Activated CD8-positive, alpha-beta T cell treated with anti-CD3 and anti-CD28 coated beads for 36 hours (primary cell): ENCODE measurements at places on chromosomes 2 and 18. TPM values are rescaled to one million over a fixed set of nuclear protein-coding genes. Genes with fewer than 3 reads are reported as not detected.

DNA sequence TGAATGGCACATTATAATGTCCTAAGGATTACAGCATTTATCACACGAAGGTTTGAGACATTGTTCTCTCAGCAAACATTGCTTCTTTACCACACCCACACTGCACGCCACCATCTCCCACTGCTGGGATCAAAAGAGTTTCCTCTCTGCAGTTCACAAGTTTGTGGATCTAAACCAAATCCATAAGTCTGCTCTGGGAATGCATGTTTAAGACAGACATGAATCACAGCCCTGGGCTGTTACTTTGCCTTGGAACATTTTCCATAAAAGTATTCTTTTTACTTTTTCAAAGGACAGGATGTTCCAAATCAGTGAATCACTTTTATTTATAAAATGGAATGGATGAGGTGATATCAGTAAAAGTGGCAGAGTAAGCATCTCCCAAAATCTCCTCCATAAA lies 36.1 kb downstream of the STPG4 start:
- DNase-seq, result no peak

DNA sequence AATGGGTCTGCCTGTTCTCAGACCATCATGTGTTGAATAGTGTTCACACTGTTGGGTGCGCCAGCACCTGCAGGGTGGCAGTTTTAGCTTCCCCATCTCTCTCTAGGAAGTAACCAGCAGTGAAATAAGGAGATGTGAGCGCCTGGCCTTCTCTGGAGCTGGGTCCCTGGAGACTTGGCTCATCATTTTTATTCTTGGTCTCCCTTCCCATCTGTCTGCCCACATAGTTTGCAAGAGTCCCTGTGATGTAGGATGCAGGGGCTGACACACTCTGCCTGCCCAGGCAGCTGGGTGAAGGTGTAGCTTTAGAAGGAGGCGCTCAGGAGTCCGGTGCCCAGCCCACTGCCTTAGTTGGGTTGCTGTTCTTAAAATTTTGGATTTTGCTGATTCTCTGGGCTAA lies 172.2 kb downstream of the LDLRAD4 start:
- no peak for DNase-seq

The HNMT gene
- total RNA-seq, result not detected

The OSBPL1A gene
- 3.1 TPM for total RNA-seq

DNA sequence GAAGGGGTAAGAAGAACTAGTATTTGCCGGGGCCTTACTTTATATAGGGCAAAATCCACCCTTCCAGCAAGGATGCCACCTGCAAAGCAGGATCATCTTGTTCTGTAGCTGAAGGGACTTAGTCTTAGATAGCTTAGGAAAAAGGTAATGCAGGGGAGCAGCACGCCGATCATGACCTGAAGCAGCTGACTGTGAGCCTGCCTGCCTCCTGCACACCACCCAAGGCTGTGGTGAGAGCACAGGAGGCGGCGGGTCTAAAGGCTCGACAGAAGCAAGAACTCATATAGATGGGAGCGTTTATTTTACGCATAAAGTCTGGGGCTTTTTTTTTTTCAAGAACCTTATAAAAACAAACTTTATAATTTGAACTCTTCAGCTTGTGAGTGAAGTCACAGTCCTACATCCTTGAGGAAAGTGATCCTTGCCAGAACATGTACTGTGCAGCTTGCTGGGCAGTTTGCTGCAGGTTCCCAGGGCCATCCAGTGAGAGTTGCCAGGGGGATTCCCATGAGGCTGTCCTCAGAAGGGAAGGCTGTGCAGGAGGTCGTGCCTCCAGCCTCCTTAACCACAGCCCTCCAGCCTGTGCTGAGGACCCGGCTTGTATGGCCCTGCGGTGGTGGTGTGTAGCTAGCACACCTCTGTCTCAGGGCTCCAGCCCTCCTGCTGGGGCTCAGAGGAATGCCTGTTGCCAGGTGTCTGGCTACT lies 92.1 kb downstream of the RNF144A start:
- DNase-seq, result no peak

The TPGS2 gene
- total RNA-seq, result 83.1 TPM

GRCh38 chr2:18119883-18120282 lies 241.4 kb downstream of the KCNS3 start:
- no peak for DNase-seq

DNA sequence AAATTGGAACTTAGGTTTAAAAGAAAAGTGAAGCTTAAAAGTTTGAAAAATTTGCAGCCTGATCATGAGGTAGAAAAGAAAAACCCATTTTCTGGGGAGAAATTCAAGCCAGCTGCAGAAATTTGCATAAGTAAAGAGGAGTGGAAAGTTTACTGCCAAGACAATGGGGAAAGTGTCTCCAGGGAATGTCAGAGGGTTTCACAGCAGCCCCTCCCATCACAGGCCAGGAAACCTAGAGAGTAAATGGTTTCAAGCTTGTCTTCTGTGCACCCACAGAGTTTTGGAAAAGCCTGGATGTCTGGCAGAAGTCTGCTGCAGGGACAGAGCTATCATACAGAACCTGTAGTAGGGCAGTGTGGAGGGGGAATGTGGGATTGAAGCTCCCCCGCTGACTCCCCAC lies 254.0 kb upstream of the FSIP2 start:
- no peak for DNase-seq

- DNase-seq, result no peak
Measured at GRCh38 chr18:65235966-65236624, 514.7 kb upstream of the CDH7 start.

The CGREF1 gene
- 4.3 TPM for total RNA-seq

DNA sequence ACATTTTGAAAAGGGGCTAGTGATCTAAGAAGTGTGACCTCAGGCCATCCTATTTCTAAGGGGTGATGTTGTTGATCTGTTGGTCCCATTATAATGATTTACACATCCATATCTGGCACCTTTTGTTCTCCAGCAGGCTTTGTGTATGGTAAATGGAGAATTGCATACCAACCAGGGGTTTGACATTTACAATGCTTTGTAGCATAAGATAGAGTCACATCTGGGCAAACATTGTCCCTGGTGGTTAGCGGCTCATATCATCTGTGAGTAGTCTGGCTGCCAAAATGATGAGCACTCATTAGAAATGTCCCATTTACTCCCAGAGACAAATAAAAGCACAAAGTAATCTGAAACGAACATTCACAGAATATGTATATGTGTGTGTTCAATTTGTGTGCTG lies 1775.5 kb upstream of the CELF4 start:
- no peak for DNase-seq

The LONRF2 gene
- 0.04 TPM for total RNA-seq

DNA sequence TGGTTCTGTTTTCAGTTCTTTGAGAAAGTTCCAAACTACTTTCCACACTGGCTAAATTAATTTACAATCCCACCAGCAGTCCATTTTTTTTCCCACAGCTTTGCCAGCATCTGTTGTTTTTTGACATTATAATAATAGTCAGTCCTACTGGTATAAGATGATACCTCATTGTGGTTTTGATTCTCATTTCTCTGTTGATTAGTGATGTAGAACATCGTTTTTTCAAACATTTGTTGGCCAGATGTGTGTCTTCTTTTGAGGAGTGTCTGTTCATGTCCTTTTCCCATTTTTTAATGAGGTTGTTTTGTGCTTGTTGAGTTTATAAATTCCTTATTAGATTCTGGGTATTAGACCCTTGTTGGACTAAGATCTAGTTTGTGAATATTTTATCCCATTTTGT lies 376.8 kb upstream of the NT5C1B start:
- DNase-seq, result no peak

DNA sequence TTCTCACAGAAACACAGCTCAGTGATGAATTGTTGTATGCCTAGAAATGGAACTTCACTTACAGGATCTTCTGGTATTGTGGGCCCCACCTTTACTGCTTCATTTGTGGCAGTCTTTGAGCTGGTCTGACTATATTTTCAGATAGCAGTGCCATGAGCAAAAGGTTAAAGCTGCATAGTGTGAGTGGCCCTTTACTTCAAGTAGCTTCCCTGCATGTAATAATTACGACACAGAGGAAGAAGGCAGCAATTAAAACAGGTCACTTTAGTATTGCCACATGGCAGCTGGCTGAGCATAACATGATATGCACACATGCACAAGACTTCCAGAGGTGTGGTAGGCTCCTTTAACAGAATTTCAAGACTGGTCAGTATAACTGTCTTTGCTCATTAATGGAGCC lies 426.3 kb upstream of the ZEB2 start:
- DNase-seq, result no peak

DNA sequence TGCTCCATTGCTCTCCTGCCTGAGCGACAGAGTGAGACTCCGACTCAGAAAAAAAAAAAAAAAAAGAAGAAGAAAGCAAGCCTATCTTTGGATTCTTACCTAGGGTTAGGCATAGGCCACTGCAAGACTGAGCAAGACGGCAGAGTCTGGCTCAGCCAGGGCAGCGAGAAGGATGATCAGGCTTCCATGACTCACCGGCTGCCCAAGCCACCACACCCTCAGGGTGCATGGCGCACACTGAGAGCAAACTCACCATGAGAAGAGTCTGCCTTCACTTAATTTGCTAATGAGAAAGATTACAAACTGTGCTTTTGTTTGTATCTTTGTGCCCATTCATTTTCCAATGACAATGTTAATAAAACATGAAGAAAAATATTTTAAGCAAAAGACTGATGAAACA lies 8.2 kb downstream of the FAM110C start:
- no peak for DNase-seq

GRCh38 chr2:159637240-159637639 lies 20.9 kb upstream of the BAZ2B start:
- no peak for DNase-seq

DNA sequence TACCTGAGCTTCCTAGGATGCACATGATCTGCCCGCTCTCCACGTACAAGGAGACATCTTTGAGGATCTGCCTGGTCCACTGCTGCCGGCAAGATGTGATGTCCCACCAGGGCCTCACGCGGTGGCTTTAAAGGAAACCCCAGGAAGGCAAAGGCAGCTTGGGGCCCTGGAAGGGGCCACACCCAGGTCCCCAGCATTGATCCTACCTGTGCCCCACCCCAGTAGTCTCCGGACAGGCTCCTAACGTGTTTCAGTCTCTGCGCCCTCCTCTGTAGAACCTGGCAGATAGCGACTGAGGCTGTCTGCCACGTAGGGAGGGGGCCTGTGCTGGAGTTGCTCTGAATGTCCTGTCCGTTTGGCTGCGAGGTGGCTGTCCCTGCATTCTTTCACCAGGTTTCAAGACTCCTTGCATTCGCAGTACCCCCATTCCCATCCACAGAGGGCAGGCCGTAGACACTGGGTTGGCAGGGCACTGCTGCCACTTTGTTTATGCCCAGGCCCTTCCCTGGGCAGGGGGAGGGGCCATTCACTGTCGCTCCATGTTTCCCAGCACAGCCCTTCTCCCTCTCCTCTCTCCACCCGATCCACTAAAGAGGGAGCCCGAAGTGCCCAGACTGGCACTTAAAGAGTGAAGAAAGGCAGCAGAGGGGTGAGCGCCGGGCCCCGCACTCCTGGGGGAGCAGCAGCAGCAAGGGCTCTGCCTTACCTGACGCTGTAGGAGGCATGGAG lies 644 bp downstream of the ABCG5 start:
- DNase-seq, result no peak

DNA sequence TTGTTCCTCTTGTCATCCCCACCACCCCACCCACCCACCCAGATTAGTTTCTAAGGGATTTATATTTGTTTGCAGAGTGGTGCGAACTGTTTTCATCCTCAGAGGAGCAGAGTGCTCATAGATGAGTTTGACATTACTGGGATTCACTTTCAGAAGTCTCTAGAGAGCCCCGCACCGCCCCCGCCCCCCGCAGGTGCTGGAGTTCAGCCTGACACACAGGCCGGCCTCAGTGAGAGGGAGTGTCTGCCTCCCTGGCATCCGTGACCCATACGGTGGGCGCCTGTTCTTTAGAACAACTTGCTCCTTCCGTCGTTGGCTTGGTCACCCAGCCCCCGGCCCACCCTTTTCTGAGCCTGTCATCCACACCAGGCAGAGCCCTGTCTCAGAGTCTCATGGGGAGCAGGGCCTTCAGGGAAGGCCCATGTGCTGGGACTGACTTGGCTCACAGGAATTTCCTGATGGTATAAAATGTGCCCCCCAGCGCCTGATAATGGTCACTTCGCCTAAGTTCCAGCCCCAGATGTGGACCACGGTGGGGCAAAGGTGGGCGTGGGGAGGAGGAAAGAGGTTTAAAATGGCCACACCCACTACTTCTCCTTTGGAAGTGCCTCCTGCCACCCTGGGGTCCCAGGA lies 44.3 kb downstream of the HPCAL1 start:
- DNase-seq, result peak; percentile 49

DNA sequence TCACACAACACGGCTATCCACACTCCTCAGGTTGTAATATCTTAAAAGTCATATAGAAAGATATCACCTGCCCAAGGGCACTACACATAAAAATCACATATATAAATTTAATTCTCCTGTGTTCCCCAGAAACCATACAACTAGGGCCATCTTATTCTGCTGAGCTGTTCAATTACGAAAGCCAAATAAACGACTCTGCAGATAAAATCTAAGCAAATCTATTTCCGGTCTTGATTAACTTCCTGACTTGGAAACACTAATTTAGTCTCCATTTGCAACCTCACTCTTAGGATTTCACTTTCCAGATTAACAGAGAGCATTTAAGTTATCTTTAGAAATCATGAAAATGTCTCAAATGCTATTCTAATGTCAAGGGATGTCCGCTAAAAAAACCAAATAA lies 23.9 kb upstream of the STK17B start:
- no peak for DNase-seq

DNA sequence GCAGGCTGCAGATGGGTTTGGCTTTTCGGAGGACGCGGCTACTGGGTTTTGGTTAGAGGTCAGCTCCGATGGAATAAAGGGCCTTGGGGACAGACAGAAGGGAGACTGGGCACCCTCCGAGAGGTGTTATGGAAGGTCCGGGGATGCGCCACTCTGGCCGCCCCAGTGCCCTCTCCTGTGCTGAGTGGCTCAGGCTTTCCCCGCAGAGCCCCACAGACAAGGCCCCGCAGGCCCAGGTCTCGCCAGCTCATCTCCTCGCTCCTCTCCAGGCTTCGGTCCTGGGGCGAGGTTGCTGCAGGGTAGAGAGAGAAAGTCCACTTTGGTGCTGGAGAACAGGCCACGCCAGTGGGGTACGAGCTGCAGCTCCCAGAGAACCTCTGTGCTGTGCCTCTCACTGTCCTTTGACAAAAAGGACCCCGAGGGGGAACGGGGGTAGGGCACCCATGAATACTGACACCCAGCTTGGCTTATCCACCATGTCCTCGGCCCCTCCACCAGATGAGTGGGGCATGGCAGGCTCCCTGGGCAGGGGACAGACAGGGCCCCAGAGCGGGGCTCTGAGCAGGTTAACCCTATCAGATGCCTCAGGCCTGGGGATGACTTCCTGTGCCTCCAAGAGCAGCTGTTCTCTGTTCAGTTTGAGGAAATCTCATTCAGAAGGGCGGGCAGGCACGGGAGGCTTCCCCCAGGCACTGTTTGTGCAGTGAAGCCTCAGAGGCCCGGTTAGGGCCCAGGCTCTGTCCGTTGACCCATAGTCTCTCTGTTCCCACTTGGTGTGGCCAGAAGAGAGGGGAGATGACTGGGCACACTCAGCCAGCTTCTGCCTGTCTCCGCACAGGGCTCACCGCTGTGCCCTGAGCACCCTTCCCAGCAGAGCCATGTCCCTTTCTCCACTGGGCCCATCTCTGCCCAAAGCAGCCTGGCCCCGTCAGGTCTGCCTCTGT lies 15.7 kb upstream of the CNNM3 start:
- no peak for DNase-seq
